ENCODE measurements at places on chromosomes 3 and 15.

GRCh38 chr3:23377928-23378672 lies 175.0 kb downstream of the UBE2E2 start:
- peak; percentile 32 for DNase-seq

DNA sequence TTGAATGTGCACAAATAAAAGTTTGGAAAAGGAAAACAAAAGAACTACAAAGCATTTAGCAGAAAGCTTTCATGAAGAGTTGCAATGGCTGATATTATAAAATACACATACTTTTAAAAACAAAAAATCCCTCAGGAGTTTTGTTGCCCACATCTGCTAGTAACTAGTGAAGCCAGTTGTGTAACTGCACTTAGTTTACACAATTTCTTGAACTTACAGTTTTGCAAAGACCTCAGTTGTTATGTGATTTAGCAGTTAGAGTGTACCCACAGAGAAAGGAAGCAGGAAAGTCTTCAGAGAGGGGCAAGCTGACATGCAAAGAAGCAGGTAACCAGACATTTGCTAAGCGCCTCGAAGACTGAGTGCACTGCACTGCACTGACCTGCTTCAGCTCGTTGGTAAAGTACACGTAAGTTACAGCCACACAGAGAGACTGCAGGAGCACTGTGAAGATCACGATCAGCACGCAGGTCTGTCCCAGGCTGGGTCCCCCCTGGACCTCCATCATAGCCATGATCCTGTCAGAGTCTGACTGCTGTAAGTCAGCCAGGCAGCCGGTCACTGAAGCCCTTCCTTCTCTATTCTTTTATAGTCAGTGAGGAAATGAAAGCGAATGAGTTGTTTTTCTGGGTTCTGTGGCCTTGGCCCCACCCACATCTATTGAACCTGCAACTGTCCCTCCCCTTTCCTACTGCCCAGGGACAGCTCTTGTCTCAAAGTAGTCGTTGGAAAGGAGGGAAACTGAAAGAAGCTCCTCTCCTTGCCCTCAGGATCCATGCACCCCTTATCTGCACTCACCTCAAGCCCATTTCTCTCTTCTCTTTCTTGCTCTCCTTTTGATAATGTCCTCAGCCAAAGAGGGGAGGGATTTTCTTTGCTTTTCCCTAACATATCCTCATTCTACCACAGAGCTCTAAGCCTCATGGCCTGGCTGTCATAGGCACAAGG lies at the start of gene TNFSF10:
TSS of gene TNFSF10 (minus strand) at position 560 of the 948 bp plus-strand sequence. CDS start at position 514, 46 bp downstream.
- DNase-seq, result peak; percentile 82

GRCh38 chr15:72146934-72147333 lies 28.7 kb downstream of the SENP8 start:
- DNase-seq, result no peak

- DNase-seq, result no peak
Observed at GRCh38 chr15:80216141-80216540, 35.9 kb downstream of the CTXND1 start.

DNA sequence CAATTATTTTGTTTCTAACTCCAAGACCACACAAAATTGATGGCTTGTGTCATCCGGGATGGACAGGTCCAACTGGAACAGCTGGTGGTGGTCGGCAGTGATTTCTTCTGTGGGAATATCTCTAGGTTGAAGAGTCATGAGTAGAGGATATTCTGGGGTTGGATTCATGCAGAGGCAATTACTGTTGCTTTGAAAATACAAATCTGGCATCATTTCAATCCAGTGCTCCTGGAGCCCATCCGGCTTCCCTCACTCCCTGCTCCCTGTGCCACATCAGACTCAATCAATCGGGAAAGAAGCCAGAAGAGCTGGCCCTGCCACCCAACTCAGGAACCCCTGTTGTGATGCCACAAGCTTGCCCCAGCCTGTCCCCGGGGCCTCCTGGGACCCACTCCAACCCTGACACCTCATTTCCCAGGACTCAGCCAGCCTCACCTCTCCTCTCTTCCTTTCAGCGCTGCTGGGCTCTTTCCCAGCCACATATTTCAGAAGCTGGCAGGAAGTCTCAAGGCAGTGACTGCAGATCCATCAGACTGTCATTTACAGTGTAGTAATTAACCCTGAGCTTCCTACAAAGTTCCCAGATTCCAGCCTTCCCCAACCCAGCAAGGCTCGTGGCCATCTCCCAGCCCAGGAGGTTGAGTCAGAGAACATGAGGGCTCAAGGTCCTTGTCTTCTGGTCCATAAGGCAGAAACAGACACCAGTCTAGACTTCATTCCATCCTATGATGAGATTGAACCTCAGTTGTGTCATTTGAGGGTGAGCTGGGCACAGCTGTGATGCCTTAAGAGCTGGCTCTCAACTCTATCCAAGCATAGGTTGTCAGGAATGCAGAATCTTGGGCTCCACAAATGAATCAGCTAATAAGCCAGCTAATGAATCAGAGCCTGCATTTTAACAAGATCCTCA lies 114.0 kb downstream of the FAM174B start:
- DNase-seq, result no peak

DNA sequence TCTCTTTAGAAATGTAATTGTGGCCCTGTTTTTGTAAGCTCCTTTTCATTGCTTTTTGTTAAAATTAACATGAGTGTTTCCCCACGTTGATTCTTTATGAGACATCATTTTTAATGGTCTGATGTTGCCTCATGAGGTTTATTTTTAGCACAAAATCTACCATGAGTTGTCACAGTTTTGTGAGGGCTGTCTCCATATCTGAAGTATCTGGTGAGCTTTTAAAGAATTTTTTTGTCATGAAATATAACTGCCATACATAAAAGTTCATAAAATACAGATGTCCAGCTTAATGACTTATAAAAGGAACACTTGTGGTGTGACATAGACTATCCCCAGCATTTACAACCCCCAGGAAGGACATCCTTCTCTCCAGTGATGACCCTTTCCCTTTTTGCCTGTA lies 34.3 kb upstream of the CEMIP start:
- DNase-seq, result no peak

- no peak for DNase-seq
Observed at GRCh38 chr15:74050127-74050526, 32.2 kb downstream of the GOLGA6A start.

DNA sequence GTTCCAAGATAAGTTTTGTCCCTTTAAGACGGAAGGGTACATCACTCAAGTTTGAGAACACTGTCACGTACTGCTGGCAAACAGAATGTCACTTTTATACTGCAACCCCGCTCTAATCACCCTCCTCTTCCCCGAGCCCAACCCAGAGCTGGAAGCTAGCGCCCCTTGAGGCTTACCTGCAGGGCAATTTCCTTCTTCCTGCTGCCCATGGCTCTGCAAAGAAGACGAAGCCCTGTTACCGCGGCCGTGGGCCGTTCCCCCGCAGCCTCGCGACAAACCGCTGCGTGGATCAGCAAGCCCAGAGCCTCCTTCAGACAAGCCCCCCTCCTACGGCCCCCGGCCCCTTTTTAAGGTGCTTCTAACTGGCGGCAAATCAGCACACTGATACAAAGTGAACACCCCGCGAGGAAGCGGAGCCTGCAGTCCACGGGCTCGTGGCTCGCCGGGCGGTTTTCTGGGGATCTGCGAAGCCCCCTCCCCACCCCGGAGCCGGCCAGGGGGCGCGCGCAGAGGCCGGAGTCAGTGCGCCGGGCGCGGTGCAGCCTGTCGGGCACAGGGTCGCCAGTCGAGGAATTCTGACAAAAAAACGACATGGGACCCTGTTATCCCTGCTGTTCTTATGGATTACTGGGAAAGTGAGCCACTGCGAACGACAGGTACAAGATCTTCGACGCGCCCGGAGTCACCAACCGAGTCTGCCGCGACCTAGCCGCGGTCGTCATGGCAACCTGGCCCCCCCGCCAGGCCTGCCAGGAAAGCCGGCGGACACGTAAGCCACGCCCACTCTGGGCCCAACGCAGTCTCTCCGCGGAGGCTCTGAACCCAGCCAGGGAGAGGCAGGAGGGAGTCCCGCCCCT lies at the start of gene NME9:
TSS of gene NME9 (minus strand) at position 725 of the 857 bp plus-strand sequence. CDS start at position 209, 516 bp downstream.
- peak; percentile 90 for DNase-seq

- no peak for DNase-seq
Observed at GRCh38 chr3:161177991-161178390, 43.1 kb upstream of the NMD3 start.

DNA sequence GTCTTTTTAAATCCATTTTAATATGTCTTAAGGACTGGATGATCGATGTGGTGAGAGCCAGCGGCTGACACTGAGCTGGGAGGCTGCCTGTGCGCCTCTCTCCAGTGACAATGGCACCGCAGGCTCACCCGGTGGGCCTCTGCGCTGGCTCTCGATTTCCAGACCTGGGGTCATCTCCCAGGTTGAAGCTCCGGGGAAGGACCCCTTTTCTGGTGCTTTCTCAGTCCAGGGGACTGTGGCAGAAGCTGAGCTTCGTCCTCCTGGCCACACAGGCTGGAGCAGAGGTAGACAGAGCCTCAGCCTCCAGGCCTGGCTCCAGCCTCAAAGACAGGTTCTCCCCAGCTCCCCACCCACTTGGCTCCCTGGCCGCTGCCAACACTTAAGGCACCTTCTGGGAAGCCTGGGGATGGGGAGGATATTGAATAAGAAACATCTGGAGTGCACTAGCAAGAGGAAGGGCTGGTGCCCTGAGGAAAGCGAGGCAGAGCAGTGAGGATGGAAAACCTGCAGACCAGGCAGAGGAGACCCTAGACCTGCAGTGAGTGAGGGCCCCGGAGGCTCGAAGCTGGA lies 154.2 kb upstream of the SMAD3 start:
- DNase-seq, result no peak

GRCh38 chr15:89649716-89650115 lies 5.6 kb downstream of the KIF7 start:
- no peak for DNase-seq

DNA sequence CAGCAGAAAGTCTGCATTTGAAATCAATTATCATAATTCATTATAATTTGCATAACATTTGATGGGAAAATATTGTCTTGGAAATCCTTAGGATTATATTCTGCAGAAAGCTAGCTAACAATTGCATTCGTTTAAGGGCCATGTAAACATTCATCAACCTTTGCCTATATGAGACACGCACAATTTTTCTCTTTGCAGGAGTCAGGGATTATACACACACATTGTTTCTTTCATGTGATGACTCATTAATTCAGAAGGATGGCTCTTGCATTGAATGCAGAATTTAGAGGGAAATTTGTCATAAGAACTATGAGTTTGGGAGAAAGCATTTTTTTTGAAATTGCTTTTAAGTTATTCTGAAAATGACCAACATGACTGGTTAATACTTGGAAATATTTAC lies 844.7 kb downstream of the DIPK2A start:
- no peak for DNase-seq

DNA sequence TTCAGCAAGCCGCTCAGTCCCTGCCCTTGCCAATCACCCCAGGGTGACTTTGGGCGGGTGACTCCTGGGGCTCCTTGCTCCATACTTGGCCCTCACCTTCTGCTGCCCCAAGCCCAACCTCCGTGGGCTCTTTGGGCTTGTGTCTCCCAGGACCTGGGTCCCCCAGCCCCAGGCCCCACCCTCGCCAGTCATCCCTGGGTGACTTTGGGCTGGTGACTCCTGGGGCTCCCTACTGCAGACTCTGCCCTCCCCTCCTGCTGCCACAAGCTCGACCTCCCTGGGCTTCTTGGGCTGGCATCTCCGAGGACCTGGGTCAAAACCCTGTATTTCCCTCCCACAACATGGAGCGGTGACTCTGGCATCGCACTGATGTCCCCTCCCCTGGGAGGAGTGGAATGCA lies 151.5 kb downstream of the GOLGA6L4 start:
- no peak for DNase-seq

GRCh38 chr3:126355777-126356372 lies 1.3 kb downstream of the KLF15 start:
- peak; percentile 40 for DNase-seq
